ENCODE measurements at places on chromosomes 4 and X.

DNA sequence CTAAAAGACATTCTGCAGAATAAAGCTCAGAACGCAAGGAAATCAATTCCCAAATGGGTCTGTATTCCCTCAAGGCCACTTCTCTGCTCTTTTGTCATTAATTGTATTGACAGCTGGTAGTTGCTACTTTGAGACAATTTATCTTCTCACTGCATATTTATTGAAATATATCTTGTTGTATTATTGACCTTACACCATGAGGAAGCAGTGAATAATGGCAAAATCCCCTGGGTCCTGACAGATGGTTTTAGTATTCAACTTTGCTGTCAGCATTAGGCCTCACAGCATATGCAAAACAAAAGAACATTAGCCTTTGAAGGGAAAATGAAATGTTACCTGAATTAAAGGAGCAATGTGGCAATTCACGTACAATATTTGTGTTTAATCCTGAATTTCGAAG, 406.1 kb upstream of the TRAM1L1 start:
- no peak for DNase-seq

GRCh38 chr4:135371137-135371536, 1169.5 kb upstream of the PABPC4L start:
- DNase-seq = no peak

DNA sequence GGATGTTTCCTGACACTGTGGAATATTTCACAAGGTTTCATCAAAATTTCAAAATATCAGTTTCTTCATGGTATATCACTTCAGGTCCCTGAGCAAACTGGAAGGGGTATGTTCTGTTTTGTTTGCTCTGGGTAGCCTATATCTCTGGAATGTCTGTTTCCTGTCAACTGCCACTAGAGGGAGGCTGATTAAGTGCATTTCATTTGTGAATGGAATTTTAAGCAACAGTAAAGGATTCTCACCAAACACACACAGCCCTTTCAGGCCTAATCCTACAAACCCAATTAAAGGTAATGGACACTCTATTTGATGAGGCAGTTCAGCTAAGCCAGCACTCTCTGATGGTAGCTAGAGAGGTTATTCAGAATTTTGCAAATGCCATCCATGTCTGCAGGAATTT, 307.1 kb downstream of the TEX13A start:
- DNase-seq = no peak

DNA sequence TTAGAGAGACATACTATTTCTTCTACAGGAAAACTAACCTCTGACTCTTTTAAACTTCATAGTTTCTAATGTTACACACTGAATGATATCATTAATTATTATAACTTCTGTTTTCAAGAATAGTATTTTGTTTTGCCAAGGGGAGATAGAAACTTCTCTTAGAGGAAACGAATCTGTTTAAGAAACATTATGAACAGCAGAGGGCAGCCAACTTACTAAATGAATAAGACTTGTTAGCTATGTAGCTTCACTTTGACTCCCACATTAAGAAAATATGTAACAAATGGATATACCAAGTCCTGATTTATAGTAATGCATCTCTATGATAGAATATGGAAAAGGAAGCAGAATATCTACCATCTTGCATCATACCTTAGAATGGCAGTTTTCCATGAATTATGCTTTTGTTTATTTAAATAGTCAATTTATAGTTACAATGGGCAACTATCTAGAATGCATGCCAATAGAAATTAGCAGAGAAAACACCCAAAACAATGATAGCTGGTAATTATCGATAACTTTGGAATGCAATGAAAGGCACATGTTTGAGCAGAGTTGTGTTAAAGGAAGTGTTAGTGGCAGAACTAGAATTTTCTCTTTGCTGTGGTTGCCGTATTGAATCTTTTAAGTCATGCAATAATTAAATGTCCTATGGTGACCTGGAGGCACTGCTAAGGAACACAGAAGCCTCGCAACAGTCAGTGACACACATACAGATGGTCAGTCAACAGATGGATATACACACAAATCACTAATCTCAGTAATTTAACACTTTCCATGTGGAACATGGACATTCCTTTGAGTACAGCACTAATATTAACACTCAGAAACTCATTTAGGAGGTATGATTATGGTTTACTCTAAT, 105.7 kb upstream of the PDLIM3 start:
- DNase-seq = no peak

DNA sequence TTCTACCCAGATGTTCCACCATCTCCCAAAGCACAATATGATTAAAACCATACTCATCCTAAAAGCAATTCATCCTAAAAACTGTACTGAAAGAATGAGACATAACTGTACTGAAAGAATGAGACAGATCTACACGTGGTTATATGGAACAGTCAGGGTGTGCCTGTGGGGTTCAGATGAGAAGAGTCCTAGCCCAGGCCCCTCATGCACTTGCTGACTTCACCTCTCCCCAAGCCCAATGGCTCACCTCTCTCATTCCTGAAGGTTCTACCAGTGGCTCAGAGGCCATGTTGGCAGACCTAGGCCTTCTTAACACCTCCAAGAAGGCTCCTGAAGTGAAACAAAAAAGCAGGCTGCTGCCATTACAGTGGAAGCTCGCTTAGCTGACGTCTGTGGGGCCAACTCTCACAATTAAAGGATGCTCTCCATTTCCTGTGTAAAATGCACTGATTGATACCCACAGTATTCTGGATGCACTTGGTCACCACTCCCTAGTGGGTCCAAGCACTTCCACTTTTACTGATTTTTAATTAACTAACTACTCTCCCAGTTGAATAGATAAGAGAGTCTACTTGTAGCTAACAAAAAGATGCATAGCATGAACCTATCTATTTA, 3.8 kb downstream of the PLAC1 start:
- no peak for DNase-seq

DNA sequence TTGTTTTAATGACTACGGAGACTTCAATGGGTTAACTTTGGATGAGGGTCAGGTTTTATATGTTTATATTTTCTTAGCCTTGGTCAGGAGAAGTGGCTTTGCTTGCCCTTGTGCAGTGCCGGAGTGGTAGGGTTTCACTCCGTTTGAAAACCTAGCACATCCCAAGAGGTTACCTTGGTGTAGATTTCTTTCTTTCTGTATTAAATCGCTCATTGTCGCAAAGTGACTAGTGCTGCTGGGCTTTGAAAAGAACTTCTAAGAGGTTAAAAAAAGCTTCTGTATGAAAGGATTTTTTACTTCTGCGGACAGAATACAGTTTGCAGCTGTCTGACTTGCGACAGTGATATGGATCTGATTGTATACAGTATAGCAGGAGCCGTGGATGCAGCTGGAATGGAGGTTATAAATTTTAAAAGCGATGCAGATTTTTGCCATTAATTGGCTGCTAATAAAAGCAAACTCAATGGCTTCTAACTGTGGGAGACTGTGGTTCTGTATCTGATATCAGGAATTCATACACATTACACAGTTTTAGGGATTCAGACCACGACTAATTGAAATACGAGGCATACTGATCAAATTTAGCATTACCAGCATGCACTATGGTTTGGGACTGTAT, 340.9 kb upstream of the PITX2 start:
- no peak for DNase-seq

DNA sequence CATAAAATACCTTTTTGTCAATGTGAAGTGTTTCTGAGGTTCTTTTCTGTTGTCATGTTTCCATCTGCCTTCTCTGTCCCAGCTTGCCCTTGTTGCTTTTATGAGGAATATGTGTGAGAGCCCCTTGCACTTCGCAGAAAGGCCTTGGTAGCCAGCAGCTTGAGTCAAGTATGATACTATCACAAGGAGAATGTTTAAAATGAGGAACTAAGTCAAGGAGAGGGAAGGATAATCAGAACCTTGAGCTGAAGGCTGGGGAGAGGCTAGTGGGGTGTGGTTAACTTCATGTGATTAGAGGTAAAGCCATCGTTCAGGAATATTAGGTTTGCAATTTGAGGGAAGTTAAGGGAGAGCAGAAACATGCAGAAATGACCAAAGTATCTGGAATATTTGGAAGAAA, 12.7 kb downstream of the PGK1 start:
- DNase-seq = no peak

- DNase-seq = no peak
Measured at GRCh38 chrX:32749070-32749469, 462.3 kb downstream of the DMD start.

GRCh38 chrX:13128104-13128503, 83.7 kb upstream of the FAM9C start:
- DNase-seq = no peak

All from stimulated activated CD8-positive, alpha-beta memory T cell treated with anti-CD3 and anti-CD28 coated beads, Interleukin-4, amount 100 ng/mL, for 1 hour (primary cell).